SK-N-SH treated with all-trans-retinoic acid at 6 μM for 48 hours (cell line): ENCODE measurements at places on chromosomes 7 and 10.

DNA sequence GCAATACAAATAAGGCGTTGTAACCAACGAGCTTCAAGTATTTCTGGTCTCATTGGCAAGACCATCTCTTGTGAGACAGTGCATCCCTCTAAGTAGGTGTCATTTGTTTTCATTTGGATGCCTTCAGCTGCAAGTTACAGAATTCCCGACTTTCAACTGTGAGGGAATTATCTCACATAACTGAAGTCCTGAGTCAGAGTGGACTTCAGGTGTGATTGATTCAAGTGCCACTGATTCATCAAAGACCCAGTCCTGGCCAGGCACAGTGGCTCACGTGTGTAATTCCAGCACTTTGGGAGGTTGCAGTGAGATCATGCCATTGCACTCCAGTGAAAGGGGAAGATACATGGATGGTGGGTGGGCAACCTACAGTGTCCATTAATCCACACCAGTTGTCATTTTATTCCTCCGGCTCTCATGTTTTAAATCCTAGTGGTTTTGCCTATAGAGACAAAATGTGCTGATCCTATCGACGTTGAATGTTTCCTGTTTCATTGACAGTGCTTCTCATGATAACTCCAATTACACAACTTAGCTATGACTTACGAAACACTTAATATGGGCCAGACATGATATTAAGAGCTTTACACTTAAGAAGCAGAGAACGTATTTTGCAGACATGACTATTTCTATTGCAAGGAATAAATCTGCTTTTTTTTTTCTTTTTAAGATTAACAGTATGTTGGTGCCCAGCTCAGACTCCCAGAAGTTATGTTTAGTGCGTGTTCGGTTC is 268.0 kb downstream of the FRMD4A start:
- ATAC-seq = no peak

- no peak for ATAC-seq
These were observed 19.1 kb upstream of the OTUD1 start for GRCh38 chr10:23419655-23420329.

- peak; percentile 86 for ATAC-seq
These were observed at the start of gene ZNF655 for GRCh38 chr7:99558306-99559174. Gene ZNF655 (plus strand): TSS chr7:99558642. CDS start chr7:99560560, 1,918 bp downstream.

DNA sequence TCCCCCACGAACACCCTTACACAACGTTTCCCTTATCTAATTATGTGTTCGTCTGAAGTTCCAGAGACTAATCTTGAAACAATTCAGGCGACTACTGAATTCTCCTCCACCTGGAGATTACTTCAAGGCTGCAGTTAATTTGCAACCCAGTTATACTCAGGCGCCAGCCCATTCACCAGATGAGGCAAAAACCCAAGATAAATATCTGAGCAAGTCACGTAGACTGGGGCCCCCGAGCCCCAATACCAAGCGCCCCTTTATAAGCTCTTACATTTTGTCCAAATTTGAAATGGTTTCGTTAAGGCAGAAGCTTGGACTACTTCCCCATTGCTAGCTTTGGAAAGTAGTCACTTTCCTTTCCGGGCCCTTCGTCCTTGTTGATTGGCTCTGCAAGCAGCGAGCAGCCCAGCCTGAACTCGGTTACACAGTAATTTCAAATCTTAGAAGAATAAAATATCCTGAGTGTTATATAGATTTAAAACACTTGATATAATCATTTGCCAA is 1.2 kb downstream of the TPK1 start:
- peak; percentile 53 for ATAC-seq

DNA sequence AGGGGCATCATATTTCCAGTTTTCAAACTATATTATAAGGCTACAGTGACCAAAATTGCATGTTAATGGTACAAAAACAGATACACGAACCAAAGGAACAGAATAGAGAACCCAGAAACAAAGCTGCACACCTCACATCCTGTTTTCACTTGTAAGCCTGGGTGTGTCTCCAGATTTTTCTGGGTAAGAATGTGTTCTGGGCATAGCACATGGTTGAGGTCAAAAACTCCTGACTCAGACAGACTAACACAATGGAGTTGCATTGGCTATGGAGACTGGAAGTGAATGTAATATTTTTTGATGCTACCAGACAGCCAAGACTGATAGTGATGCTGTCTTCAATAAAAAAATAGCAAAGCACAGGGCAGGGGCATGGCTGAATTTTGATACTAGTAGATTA is 1175.2 kb downstream of the NXPH1 start:
- no peak for ATAC-seq
